ENCODE measurements at places on chromosomes 16 and 17.

DNA sequence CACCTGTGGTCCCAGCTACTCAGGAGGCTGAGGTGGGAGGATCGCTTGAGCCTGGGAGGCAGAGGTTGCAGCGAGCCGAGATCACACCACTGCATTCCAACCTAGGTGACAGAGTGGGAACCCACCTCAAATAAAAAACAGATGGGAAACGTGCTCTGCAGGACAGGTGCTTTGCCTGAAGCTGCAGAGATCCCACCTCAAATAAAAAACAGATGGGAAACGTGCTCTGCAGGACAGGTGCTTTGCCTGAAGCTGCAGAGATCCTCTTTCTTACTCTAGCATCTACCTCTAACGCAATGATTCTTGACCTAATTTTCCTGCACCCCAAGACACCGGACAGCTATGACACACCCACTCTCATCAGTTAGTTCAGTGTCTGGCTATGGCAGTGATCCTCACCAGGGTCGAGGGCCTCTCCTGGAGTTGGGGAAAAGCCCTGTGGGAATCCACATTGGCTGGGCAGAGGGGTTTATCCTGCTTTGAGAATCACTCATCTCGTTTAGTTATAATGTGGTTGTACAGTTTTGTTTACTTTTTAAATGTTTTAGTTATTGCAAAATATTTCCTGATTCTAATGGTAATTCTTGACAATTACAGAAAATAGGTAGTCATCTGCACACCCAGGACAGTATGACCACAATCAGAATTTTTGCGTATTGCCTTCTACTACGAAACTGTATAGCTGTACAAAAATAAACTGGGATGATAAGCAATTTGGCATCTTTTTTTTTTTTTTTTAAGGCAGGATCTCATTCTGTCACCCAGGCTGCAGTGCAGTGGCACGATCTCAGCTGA is 11.4 kb downstream of the VPS53 start:
- no peak for DNase-seq

GRCh38 chr16:51035711-51036110 is 115.4 kb downstream of the SALL1 start:
- DNase-seq, result no peak

- no peak for DNase-seq
These were observed 4.5 kb downstream of the RIPOR1 start for GRCh38 chr16:67533024-67533560.

DNA sequence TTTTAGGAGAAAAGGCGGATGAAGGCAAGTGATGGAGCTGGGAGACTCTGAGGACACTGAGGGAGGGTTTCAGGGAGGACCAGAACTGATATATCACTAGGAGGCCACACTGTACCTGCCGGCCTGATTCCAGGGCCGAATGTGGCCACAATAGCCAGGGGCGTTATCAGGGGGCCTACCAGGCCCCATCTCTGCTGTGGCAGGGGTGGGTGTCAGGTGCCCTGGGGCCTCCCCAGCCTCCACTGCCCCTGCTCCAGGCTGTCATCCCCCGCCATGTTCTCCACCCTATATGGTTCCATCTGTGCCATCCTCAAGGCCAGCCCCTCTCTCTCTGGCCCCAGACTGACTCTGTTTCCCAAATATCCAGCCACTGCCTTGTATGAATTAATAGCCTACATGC is 246.5 kb downstream of the GSG1L start:
- no peak for DNase-seq

- DNase-seq, result no peak
These were observed 1.4 kb downstream of the ENDOV start for GRCh38 chr17:80416260-80416939.

DNA sequence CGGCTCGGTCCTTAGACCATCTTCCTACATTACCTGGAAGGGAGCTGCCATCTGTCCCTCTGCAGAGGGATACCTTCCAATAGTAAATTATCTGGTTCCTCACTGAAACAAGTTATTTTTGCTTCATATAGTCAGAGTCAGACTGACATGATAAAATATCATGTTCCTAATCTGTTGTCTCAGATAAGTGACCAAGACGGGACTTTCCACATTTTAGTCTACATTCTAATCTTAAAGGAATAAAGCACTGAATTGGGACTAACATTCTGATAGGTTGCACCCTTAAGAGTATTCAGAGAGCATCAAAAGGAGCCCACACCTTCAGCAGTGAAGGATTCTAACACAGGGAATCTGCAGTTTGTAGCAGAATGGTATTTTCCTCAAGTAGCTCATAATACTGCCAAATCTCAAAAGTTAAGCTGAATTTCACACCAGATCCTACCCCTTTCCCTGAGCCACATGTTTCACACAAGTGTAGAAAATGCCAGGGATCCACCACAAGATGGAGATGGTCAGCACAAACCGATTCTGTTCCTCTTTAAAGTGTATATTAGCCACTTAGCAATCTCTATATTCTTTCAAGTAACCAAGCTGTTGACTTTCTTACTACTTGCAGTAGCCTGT is 13.4 kb downstream of the GINS2 start:
- no peak for DNase-seq

DNA sequence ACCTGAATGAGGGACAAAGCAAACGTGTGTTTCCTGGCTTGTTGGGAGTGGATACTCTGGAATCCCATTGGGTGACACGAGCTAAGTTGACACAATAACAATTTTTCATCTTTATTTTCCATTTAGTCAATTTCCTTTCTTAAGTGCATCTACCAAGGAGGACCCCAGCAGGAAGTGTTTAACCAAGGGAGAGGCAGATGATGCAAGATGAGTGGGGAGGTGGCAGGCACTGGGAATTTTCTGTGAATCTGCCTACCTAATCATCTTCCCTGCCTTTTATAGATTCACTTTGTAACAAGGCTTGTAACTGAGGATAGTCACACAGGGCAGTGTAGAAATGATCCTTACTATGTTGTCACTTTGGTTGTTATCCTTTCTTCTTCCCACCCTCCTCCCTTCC is 317.7 kb upstream of the HSBP1 start:
- no peak for DNase-seq

GRCh38 chr17:65039336-65039988 is 17.1 kb downstream of the GNA13 start:
- DNase-seq, result no peak

DNA sequence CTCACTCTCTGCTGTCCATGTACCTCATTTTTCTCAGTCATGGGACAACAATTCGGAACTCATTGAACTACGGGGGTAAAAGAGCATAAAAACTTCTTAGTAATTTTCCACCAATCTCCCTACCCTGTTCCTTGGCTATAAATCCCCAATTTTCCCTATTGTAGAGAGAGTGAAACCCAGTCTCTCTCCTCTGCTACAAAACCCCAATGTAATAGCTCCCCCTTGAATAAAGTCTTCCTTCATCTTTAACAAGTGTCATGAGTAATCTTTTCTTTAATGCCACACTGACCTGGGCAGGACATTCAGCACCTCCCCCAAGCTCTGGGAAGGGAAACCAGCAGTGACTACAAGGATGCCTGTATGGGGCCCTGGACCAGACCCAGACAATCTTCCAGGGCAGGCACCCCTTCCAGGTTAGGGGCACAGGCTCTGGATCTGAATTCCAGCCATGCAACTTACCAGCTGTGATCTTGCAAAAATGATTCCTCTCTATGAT is 10.2 kb upstream of the EIF1 start:
- no peak for DNase-seq

Data from stimulated activated CD4-positive, alpha-beta T cell treated with anti-CD3 and anti-CD28 coated beads, Interleukin-4, amount 100 ng/mL, for 4 hours (primary cell).